ENCODE measurements at places on chromosomes 1 and 21.

GRCh38 chr1:2856676-2857375, 55.3 kb upstream of the TTC34 start:
- DNase-seq = peak; percentile 90

DNA sequence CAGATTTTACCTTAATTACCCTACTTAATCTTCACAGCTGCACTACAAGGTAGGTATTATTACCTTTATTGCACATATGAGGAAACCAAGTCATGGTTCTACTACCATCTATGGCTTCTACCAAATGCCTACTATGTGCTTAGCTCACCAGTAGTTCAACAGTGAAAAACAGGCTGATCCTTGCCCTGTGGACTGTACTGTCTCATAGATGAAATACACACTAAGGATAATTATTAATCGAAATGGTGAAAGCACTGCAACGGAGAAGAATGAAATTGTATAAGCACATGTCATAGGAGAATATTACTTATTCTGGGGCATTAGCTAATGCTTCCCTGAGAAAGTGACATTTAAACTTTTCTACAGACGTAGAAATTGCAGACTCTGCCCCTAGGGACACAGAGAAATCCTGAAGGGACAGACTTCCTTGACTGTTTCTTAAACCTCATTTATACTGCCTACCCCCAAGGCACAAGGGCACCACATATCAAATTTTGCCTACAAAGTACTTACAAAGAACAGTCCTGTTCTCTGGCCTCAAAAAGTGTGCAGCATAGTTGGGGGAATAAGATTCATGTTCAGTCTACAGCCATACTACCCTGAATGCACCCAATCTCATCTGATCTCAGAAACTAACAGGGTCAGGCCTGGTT, 148.4 kb upstream of the ZC3H11B start:
- DNase-seq = no peak

GRCh38 chr1:65230731-65231481, 78.4 kb upstream of the DNAJC6 start:
- DNase-seq = no peak

DNA sequence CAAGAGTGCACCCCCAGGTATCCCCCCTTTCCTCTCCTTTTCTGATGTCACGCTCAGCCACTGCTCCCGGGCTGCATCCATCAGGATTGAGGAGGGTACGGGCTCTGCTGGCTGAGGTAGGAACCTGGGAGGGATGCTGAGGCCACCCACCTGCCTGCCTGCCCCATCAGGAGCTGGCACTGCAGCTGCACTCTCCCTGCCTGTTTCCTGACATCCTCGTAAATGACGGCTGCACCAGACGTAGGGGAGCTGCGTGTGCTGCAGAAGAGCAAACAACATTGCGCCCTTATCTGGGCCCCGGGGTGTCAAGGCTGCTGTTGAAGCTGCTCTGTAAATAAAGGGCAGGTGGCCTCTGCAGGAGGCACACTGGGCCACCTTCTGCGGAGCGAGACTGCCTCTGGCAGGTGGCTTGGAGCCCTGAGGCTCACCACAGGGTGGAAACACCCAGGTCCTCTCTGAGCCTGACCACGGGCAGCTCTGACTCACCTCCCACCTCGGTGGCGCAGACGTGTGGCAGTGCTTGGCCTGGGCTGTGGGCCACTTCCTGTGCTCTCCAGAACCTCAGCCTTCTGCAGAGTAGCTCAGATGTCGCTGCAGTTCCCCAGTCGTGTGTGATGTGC, 30.9 kb downstream of the SNAP47 start:
- DNase-seq = peak; percentile 89

GRCh38 chr1:211158866-211159265, 24.9 kb upstream of the KCNH1 start:
- DNase-seq = no peak

DNA sequence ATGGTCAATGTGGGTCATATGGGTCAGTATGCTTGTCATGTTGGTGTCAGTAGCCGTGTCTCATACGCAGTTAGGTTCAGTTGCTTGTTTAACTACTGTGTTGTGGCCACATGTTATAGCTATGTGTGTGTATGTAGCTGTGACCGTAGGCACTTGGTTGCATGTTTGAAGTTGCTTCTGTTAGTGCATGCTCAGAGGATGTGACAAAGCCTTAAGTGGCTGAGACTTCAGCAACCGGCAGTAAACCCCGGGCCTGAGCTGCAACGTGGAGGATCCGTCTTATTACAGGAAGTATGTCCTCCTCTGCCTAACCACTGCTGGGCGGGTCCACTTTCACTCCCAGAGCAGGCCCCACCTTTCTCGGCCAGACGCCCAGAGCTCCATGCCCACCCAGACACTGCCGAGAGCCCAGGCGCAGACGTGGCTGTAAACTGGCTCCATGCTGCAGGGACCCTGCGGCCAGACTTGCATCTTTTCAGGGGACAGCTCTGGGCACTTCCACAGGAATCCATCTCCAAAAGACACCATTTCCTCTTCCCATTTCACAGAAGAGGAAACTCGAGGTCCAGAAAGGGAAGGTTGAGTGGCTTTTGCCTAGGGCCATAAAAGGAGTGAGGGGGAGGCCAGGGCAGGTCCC, 2.2 kb downstream of the TCEA3 start:
- DNase-seq = no peak

DNA sequence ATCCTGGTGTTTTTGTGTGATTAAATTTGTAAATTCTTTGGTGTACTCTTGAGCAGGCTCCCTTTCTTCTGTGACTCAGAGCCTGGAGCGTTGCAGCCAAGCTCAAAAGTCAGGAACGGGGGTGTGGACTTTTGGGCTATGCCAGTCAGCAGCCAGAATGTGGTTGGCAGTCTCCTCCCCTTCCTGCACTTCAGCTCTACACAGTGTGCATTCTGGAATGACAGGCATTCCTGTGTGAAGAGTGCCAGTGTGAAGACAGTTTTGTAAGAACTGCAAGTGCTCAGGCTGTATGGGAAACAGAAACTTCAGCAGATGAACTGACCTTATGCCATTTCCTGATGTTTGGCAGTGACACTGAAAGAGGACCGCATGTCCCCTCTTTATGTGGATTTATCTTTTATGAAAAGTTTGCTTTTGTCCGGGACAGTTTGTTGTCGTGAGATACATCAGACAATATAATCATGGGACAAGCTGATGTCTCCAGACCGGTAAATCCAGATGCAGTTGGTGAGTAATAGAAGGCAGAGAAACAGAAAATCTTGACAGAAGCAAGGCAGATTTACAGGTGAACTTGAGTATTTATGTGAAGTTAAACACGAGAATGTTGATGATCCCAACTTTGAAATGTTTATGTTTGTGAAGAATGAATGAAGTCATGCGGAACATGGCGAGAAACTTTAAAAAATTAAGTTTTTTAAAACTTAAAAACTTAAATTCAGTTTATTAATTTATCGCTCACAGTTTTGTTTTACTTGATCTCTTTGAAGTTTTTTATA, 67.7 kb upstream of the RCC1 start:
- no peak for DNase-seq

GRCh38 chr1:156638189-156638985, 3.5 kb upstream of the BCAN start:
- no peak for DNase-seq

DNA sequence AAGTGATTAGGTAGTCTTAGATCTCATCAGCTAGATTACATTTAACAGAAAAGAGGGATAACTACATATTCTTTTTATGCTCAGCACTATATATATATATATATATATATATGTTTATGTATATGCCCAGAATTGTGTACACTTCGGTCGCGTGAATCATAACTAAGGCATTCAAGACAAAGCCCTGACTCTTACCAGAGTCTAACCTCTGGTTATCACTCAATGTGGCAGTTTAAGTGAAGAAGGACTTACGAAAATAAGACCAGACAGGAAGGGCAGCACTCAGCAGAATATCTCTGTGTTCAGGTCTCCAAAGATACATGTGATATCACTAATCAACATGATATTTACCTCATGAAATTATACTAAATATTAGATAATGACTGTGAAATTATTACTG, 1326.7 kb downstream of the MRPL39 start:
- no peak for DNase-seq

GRCh38 chr1:237713916-237714315, 176.8 kb downstream of the ZP4 start:
- DNase-seq = no peak
